ENCODE measurements at places on chromosomes 7 and 10.

GRCh38 chr7:120856621-120857352 lies 1.2 kb downstream of the TSPAN12 start:
- peak; percentile 22 for DNase-seq

GRCh38 chr7:88229302-88229995 lies 9.6 kb upstream of the SRI start:
- DNase-seq: no peak

GRCh38 chr7:69598487-69599285 lies 411 bp downstream of the AUTS2 start:
- DNase-seq: peak; percentile 17

- peak; percentile 74 for DNase-seq
Measured at GRCh38 chr10:110414548-110415309, 83.0 kb upstream of the DUSP5 start.

GRCh38 chr7:130899638-130900401 lies 165.8 kb upstream of the KLF14 start:
- no peak for DNase-seq

DNA sequence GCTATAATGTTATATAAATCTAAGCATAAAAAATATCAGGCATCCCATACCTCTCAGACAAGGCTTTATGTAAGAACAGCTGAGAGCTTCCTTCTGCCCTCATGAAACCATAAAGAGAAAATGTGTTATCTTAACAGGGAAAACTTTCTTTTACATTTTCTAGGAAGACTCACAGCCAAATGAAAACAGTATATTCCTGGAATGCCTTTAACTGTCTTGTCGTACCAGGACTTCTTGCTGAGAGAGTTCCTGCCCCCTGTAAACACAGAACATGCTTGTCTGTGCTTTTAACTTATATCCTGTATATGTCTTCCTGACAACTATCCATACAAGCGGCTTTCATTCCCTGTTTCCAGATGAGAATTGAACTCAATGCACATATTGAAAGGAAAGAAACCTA lies 64.8 kb upstream of the AHR start:
- DNase-seq: no peak

DNA sequence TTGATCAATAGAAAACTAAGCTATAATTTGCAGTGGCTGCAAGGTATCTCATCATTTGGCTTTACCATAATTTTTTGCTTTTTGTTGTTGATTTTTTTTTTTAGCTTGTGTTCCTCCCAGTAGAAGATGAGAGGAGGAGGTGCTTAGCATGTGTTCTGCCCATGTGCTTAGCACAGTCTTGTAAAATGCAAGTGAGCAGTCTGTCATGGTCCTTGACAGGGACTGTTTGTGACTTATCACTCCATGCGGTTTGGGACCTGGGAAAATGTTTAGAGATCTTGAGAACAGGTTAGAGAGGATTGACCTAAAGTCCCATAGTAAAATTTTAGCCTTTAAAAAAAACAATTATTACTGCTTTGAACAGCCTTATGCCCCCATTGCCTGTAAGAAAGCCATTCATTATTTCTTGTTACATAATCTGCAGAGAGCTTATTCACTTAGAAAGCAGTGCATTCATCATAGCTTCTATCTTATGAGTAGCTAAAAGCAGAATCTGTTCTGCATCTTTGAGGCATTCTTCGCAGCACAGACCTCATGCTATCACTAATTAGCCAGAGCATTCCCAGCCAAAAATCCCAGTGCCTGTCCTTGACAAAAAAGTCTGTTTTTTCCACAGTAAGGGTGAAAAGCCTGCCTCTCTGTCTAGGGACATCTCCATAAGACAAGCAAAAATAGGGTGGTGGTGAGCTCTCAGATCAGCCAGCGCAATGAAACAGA lies 748.7 kb upstream of the GALNT17 start:
- no peak for DNase-seq

DNA sequence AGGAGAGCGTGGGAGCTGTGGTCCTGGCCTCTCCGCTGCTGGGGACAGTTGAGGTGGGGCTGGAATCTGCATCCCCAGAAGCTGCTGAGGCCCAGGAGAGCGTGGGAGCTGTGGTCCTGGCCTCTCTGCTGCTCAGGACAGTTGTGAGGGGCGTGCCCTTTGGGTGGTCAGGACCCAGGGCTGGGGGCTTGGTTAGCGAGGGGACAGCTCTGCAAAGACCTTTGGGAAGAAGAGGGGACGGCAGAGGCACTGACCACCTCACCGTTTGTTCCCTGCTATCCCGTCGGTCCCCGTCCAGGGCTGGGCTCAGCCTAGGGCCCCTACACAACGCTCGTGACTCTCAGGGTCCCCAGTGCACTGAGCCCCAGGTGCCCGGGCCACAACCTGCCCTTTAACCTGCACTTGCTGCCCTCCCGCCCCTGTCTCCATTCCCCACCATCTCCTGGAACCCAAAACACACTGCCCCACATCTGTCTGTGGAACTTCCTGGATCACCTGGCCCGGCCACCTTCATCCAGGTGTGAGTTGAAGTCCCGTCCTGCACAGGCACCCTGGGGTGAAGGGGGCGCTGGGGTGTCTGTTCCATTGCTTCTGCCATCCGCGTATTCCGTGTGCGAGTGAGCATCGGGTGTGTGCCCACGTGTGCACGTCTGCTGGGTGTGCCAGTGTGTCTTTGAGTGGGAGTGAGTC lies 14.1 kb downstream of the FOXL3 start:
- DNase-seq: no peak

DNA sequence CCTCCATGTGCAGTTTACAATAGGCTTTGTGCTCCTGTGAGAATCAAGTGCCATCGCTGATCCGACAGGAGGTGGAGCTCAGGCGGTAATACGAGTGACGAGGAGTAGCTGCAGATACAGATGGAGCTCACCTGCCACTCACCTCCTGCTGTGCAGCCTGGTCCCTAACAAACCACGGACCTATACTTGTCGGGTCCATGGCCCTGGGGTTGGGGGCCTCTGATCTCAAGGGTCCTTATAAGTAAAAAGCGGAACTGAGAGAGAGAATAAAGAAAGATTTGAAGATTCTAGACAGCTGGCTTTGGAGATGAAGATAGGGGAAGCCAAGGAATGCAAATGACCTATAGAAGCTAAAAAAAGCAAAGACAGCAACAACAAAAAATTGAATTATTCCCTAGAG lies 130.6 kb downstream of the PLXDC2 start:
- no peak for DNase-seq

DNA sequence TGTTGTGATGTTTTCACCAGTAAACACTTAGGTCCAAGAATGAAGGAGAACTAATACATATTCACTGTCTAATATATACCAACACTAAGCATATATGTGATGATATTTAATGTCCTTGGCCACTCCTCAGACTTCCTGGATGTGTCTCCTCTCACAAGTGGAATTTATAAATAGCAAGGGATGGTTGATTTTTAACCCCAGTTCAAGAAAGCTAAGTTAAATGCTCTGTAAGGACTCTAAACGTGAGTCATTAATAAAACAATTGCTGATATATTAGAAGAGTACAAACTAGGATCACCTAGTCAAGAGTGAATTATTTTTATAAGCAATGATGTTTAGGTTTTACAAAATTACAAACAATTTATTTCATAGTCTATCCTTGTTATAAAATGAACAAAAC lies 355.9 kb upstream of the TMEM229A start:
- no peak for DNase-seq

DNA sequence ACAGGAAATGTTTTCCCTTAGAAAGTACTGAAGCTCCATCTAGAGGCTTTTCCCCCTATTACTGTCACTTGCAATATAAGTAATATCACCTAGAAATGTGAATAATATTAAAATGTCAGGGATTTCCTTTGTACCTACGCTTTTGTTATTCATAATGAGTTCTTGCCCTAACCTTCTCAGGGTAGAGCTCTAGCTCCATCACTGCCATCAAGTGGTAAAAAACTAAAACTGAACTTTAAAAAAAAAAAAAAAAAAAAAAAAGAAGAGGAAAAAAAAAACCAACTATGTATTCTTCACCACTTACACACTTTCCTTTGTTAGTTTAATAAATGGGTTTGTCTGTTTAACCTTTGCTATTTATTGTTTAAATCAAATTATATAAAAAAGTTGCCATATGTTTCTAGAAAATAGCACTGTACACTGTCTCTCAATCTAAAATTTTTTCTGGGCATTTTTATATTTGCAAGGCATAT lies 49.9 kb downstream of the DNAJC1 start:
- no peak for DNase-seq

DNA sequence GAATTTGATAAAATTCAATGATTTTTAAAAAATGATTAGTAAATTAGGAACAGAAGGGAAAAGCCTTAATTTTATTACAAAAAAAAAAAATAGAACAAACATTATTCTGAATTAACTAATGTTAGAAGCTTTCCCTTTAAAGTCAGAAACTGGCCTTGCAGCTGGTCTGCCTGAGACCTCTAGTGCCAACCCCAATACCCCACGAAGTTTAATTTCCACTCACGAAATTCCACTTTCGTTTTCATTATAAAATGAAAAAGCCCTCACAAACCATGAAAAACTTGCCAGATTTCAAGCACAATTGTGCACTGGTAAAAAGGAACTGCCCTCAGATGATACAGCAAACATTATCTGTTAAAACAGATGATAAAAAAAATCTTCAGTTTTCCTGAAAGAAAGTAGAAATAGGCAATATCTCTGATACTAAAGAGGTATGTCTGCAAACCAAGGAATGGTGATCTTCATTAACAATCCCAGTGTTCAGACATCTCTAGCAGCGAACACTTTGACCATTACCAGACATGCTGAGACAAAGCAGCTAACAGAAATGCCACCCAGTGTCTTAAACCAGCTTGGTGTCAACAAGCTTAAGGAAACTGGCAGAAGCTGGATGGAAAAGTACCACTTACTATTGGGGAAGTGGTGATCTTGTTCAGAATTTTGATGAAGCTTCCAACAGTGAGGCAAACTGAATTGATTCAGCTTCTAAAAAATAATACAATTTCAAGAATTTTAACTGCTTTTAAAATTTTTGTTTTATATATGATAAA lies 80.2 kb downstream of the PALS2 start:
- DNase-seq: no peak

- no peak for DNase-seq
Measured at GRCh38 chr7:75957021-75957736, 37.2 kb downstream of the TMEM120A start.

- DNase-seq: no peak
Measured at GRCh38 chr10:49010295-49010694, 70.7 kb upstream of the LRRC18 start.

GRCh38 chr7:149369497-149369896 lies 91.4 kb downstream of the ZNF777 start:
- no peak for DNase-seq

- DNase-seq: no peak
Measured at GRCh38 chr7:22358820-22359697, 2.1 kb upstream of the RAPGEF5 start.

- no peak for DNase-seq
Measured at GRCh38 chr10:31483546-31483945, 164.5 kb downstream of the ZEB1 start.

DNA sequence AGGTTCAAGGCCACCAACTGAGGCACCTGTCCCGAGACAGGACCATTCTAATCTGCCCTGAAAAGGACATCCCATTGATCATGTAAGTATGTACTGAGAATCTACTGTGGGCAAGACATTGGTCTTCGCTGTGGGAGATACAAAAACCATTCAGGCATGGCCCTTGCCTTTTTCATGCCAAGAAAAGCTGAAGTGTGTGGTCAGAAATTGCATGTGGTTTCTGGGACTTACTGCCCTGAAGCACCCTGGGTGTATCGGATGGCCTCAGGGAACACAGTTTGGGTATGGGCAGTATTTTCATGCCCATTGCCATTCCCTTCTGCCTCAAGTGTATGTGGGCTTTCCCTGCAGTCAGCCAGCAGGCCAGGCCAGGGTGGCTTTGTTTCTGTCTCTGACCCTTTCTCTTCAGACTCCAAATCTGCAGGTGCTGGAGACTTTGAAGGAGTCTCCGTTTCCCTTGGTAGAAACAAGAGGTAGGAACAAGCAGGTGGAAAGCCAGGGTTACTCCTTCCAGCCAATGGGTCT lies 285.7 kb downstream of the ZEB1 start:
- no peak for DNase-seq

- DNase-seq: no peak
Measured at GRCh38 chr10:91410638-91411371, 661 bp downstream of the HECTD2 start.

DNA sequence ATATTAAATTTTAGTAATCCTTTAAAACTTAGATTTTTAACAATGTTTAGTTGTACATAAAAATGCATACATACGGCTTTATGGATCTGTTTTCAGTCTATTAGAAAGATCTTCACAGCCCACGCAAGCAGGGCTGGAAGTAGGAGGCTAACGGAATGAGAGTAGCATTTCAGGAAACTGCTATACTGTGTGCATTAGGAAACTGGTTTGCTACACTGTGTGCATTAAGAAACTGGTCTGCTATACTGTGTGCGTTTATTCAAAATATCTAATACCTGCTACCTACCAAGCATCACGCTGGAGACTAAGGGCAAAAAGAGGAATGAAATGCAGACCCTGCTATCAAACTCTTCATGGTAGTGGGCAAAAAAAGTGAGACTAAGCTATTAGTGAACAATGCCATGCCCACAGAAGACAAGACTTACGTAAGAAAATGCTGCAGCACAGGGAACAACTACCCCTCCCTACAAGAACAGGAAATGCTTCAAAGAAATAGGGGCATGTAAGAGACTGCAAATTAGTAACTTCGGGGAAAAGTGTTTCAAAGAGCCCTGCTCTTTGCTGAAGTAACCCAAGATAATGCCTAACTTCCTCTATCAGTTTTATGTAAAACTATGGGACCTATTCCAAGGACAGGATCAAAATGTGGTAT lies 11.3 kb downstream of the RAB11FIP2 start:
- no peak for DNase-seq

GRCh38 chr7:66076462-66077329 lies 1.1 kb downstream of the ASL start:
- DNase-seq: no peak

- DNase-seq: no peak
Measured at GRCh38 chr7:23357190-23358093, 58.3 kb downstream of the MALSU1 start.

- no peak for DNase-seq
Measured at GRCh38 chr7:47253650-47254080, 328.2 kb downstream of the TNS3 start.

DNA sequence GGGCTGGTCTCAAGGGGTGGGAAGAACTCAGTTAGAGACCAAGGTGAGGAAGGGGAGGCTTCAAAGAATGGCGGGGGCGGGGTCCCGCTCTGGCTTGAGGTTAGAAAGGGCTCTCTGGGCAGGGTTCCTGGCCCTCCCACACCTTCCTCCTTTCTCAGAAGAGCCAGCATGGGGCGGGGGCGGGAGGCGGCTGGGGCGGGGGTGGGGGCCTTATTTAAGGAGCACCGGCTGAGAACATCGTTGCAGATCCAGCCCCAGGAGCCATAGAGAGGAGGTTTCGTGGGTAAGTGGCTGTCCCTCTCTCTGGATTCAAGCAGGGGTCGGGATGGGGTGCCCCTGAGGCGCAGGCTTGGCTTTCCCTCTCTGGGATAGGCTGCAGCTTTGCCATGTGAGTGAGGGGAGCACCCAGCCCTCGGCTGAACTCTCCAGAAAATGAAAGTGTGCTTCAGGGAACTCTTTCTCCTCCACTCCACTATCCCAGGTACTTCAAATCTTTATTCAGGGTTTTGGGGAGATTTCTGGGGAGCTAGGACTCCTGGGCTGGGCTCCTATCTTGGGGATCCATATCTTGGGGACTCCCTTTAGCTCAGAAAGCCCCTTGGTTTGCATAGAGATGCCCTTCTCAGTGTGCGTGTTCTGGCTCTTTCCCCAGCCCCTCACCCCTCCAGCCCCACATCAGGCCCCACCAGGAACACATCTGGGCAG lies 3.3 kb upstream of the CUEDC2 start:
- DNase-seq: no peak

- DNase-seq: no peak
Measured at GRCh38 chr10:3260066-3260834, 87.7 kb upstream of the PITRM1 start.
